Nephron progenitor cell (in vitro differentiated cells): ENCODE measurements at places on chromosomes 13 and 19.

DNA sequence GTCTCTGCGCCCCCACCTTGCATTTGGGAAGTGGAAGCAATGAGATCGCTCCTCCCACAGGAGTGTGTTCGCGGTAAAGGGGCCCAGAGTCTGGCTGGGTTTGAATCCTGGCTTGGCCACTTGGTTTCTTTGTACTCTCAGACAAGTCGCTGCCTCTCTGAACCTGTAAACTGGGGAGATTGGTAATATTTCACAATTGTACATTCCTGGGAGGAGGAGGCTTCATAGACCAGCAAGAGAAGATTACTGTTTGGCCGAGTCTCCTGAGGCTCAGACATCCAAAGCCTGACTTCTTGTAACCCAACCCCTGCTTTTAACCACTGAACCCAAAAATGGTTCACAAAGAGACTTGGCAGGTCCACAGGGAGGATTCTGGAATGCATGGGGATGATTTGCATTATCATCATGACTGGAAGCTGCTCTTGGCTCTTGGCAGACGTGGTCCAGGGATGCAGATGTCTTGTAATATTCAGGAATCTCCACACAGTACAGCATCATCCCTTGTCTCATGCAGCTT is 13.6 kb upstream of the STRN4 start:
- no peak for DNase-seq

DNA sequence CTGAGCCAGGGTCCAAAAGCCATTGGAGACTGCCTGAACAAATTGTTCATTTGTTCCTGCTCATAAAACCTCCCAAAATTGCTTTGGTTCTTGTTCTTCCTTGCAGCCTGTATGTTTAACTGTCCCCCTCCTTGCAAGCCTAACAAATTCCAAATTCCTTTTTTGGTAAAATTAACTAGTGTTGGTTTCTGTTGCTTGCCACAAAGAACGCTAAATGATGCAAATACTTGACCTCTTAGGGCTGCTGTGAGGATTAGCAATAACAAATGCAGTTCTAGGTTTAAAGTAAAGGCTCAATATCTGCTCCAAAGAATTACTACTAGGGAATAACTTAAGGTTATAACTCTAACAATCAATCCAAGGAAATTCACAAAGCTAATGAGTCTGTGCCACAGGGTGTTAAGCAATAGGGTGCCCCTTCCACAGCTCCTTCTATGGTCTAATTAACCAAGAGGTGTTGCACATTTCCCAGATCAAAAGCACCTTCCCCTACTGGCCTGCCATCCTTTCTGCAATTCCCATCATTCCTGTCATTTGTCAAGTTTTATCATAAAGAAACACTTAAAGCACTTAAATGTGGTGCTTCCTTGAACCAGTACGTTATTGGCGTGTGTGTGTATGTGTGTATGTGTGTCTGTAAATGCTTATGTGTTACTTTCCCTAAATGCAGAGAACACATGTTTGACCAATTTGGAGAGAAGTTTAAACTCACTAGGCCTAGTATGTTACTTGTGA is 110.2 kb downstream of the RAP2A start:
- DNase-seq, result no peak

GRCh38 chr19:49954933-49955332 is 6.0 kb downstream of the SIGLEC11 start:
- DNase-seq, result no peak

GRCh38 chr13:35886332-35887114 is 244.7 kb downstream of the DCLK1 start:
- DNase-seq, result no peak

DNA sequence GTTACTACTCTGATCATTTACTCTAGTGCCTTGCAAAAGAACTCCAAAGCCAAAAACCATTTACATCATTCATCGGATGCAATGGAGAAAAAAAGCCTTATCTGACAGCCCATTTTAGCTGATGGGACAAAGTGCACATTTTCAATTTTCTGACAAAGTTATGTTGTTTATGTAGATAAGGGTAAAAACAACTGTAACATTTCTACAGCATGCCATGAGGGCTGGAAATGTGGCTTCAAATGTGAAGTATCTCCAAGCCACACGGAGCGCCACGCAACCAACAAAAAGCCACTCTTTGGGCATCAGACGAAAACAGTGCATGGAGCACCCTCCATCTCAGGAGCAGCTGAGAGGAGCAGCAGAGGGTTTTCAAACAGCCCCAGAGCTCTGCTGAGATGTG is 364.6 kb upstream of the ZNF507 start:
- no peak for DNase-seq

GRCh38 chr13:75825161-75825560 is 189.0 kb downstream of the LMO7 start:
- DNase-seq, result no peak

- DNase-seq, result no peak
Observed at GRCh38 chr19:19305696-19306095, 14.6 kb downstream of the SUGP1 start.

DNA sequence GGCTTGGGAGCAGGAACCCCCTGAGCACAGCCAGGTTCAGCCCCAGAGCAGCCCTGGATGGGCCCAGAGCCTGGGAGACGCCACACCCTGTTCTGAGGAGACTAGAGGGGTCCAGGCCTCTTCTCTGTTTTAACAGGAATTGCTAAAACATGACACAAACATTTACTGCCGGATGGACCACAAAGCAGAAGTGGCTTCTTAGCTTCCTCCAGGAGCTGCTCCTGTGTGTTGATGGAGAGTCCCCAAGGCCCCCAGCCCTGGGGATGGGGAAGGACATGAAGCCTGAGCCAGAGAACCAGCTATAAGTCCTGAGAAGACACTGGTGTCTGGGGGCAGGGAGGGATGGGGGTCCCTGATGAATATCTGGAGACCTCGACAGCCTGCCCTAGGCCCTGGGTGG is 14.6 kb downstream of the CEACAM3 start:
- no peak for DNase-seq

DNA sequence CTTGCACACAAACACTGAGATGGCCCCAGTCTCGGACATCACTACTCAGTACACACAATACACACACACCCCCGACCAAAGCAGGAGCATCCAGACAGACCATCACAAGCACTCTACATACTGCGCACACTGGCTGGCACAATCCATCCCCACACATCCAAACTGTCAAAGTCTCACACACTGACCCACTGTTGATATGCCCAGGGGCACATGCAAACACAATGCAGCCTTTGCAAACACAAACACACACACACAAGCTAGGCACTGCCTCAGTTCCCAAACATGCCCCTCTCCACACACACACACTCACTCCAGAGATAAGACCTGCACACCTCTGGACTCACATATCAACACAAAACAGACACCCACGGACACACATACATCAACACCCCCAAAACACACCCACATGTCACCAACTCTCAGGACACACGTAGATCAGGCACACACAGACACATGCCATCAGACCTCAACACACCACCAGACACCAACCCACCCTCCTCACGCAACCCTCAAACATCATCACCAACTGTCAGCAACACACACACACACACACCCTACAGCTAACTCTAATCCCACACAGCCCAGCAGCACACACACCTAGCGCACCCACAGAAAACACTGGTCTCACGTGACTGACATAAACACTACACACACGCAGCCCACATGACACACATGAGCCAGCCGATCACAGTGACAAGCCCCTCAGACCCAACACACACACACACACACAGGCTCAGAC is 1.9 kb downstream of the BBC3 start:
- no peak for DNase-seq

DNA sequence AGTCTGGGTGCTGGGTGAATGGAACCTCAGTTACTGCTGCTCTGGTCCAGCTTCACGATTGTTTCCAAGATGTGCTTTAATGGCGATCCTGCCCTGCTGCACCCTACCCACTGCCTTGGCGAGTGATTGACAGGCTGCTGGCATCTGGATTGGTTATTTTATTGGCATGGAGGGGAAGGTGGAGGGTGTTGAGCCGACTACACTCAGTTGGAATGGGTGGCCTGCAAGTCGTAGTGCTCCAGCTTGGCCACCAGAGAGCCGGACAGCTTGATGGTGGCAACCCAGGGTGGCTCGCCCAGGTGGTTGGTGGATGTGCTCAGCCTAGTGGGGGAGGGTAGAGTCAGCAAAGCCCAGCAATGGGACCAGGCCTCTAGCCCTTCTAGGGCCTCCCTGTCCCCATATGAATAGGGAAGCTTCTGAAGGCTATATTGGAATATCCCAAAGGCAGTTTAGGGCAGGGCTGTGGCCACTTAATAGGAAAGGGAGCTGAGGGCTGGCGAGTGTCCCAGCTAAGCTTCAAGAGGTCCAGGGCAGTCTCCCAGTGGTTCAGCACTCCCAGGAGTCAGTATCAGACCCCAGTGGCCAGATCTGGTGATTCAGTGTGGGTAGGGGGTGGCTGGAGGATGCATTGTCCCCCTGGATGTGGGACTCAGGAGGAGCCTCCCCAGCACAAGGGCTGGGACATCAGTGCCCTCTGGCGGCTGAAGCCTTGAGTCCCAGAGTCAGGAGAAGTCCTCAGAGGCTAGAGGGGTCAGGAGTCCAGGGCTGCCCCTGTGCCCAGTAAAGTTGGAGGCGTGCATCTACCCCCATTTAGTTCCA is 3.4 kb downstream of the GGN start:
- DNase-seq, result no peak

DNA sequence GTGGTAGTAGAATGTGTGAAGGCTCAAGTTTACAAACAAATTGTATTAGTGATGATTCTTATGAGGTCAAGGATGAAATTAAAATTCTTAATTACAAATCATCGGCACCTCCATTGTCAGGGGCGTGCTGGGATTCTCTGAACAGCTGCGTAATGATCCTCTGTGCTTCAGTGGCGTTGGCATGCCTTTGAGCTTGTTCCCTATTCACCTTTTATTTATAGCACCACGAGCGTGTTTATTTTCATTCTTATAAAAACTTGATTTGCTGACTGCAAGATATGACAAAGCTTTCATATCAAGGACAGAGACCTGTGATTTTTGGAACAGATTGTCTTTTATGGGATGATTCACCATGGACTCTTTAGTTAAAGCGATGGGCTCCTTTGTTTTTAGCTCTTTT is 18.2 kb upstream of the UBL3 start:
- no peak for DNase-seq

- no peak for DNase-seq
Observed at GRCh38 chr13:34881494-34881893, 60.6 kb upstream of the NBEA start.

- DNase-seq, result peak; percentile 42
Observed at GRCh38 chr19:435707-436412, 25.0 kb downstream of the SHC2 start.

DNA sequence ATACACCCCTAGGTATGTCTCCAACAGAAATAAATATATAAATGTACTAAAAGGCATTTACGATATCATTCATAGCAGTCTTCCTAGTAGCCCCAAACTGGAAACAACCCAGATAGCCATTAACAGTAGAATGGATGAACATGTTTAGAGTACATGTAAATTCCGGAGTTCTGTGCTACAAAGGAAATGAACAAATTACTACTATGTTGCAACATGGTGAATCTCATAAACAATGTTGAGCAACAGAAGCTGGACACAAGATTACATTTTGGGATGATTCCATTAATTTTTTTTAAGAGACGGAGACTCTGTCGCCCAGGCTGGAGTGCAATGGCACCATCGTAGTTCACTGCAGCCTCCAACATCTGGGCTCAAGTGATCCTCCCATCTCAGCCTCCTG is 5.9 kb upstream of the SLC7A10 start:
- DNase-seq, result no peak

DNA sequence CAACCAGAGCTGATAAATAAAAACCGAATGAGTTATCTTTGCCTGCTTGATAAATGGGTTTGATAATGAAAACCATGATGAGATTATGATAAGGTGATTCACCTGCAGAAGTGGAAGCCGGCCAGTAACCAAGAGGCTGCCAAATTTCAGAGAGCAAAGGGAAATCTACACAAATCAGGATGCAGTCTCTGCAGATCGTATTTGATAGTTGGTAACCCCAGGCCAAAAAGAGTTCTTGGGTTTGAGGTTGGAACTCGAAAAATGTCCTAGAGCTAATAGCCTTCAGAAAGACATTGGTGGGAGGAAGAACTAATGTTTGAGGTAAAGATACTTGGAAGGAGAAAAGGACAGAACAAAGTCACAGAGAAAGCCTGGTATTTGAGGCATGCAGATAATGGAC is 9.6 kb upstream of the LATS2 start:
- no peak for DNase-seq

- no peak for DNase-seq
Observed at GRCh38 chr13:57673197-57673596, 41.7 kb downstream of the PCDH17 start.

- DNase-seq, result peak; percentile 51
Observed at GRCh38 chr19:48102870-48103751, 7.5 kb downstream of the PLA2G4C start.

DNA sequence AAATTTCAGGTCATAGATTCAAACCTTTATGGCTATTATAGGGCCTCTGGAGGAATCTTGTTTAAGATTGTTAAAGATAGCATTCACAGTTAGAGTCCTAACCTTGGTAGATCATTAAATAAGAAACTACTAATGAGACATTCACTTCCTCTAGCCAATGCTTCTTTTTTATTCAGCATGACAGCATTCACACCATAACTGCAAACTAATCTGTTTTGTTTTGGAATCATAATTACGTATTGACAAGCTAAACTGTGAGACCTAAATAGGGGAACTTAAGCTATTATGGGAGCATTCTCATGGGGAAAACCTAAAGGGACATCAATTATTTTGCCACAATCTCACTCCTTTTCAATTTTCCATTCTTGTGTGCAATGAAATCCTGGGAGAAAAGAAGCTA is 653.8 kb downstream of the PCDH9 start:
- no peak for DNase-seq

- no peak for DNase-seq
Observed at GRCh38 chr13:36480726-36481427, 48.6 kb downstream of the CCNA1 start.

DNA sequence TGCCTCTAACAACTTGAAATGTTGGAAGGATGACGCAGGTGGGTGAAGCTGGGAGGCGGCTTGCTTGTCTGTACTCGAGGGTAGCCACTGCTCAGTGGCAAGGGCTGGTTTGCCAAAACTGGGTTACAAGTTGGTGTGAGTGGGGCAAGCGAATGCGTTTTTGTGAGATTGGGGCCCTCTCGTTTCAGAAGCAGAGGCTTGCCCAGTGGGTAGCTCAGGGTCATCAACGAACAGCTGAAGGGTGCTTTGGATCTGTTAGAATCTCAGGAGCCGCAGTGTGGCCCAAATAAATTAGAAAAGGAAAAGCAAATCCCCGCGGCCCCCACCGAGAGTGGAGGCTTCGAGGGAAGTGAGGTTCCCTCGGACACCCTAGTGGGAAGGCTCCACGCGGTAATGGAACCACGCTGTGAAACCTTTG is 7.3 kb downstream of the ATP4B start:
- no peak for DNase-seq

DNA sequence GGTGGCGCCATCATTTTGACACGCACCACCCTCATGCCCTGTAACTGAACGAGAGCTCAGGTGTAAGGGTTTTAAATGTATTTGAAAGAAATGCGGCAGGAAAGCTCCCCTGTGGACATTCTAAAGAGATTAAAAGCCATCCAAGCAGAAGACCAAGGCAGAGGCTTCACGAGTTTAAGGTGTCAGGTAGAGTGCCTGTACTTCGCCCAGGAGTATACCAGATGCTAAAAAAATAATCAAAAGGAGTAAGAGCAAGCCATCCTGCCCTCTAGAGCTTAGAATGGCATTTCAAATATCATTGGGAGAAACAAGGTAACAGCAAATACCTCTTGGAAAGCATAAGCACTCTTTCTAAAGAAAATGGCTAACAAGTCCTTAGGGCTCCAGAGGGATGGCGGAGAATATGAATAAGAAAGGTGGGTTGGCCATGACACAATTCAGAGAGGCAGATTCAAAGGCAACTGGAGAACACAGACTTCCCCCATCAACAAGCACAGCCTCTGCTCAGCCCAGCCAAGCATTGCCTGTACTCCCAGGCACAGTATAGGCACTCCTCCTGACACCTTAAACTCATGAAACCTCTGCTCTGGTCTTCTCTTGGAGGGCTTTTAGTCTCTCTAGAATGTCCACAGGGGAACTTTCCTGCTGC is 447.6 kb downstream of the SUCLA2 start:
- DNase-seq, result no peak
